HuH-7.5 (cell line): ENCODE measurements at places on chromosomes 4 and X.

- DNase-seq, result no peak
These were observed 19.5 kb downstream of the NAT8L start for GRCh38 chr4:2078584-2078983.

- DNase-seq, result no peak
These were observed 14.0 kb upstream of the UBA6 start for GRCh38 chr4:67714955-67715354.

DNA sequence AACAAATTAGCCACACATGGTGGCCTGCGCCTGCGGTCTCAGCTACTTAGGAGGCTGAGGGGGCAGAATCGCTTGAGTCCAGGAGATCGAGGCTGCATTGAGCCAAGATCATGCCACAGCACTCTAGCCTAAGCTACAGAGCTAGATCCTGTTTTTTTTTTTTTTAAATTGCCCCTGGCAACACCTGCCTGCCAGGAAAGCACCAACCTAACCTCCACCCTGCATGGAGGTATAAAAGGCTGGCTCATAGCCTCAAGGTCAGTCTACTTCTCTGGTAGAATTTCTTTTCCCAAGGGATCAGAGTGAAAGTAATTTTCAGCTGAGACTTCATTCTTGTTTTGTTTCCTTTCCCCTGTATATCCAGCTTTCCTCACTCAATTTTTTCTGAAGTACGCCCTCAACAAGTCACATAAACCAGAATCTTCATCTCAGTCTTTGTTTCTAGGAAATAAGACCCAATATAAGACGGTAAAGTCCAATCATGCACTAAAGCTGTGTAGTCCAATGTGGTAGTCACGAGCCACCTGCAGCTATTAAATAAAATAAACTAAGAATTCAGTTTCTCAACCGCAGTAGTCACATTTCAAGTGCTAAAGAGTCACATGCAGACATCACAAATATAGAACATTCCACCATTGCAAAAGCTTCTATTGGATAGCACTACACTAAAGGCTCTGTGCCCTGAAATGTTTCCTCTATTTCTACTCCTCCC is 113.3 kb downstream of the HPGD start:
- DNase-seq, result no peak

GRCh38 chrX:151396042-151396824 is 773 bp upstream of the VMA21 start:
- peak; percentile 19 for DNase-seq

DNA sequence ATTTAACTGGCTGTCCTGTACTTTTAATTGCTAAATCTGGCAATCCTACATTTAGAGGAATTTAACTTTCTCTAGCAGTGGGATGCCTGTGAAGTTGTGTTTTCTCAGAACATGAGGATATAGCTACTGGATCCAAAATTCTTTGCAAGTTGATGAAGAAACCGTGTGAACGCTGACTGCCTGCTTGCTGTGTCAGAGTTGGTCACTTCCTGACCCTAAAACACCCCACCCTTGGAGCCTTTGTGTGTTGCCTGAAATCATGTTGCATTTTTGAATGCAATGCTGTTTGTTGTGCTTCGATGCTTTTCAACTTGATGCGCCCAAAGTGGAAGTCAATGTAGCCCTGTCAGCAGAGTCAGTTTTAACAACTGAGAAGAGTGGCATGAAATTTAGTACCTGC is 211.2 kb downstream of the ANK2 start:
- DNase-seq, result no peak

DNA sequence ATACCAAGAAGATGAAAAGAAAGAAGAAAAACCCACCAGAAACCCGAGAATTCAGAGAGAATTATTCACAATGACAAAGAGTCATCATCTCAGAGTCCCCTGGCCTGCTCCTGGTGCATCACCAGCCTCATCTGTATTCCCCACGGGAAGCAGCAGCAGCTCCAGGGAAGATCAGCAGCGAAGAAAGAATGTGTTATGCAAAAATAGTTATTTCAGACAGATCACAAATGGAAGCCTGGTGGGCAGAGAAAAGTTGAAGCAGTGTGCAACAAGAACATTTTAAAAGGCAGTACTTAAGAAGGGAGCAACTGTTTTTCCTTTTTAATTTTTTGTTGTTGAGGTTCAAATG is 189.2 kb downstream of the PPP3CA start:
- no peak for DNase-seq

- DNase-seq, result no peak
These were observed 256.2 kb downstream of the FSTL5 start for GRCh38 chr4:161907590-161907955.

GRCh38 chr4:69649629-69650028 is 3.4 kb downstream of the UGT2A1 start:
- no peak for DNase-seq

DNA sequence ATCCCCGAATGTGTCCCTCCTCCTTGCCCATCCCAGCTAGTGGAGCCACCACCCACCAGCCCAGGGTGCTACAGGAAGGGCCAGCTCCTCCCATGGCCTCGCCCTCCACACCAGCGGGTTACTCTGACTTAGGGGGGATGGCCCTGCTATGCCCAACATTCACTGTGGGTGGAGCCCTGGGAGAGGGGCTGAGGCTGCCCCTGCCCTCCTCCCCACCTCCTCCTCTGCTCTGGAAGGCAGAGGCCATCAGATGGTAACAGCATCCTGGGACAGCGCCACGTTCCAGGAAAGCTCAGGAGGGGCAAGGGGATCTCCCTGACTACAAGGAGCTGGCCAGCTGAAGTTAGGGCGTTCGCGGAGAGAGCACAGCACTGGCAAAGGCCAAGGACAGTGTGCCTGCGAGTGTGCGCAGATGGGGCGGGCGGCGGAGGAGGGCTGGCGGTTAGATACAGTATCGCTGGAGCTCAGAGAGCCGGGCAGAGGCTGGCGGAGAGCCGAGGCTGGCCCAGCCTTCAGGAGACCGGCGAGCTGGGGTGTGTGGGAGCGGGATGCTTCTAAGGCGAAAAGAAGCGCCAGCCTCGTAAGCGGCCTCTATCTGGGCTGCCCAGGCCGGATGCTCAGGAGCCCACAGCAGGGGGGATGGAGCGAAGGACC is 1.5 kb downstream of the JAKMIP1 start:
- no peak for DNase-seq

GRCh38 chrX:93264261-93265002 is 408.9 kb downstream of the NAP1L3 start:
- no peak for DNase-seq

DNA sequence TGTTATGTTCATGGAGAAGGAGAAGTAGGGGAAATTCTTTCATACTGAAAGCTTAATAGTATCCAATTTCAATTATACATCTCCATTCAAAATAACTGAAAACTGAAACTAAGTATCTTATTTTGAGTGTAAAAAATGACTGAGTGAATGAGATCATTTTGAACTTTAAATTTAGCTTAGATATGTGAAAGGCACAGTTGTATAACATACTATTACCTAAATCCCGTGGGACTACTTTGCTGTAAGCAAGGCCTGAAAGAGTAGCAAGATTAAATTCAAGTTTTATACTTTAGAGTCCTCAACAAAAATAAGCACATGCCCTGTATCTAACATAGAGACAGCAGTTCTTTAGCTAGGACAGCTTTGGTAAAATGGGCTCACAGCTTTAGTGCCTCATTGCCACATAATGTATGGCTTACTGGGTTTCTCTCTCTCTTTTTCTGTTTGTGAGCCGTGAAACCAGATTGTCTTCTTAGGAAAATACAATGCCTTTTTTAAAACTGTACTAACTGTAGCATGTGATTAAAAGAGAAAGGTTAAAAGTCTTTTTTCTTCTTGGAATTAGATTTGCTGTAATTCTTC is 43.2 kb downstream of the GSTCD start:
- DNase-seq, result no peak

DNA sequence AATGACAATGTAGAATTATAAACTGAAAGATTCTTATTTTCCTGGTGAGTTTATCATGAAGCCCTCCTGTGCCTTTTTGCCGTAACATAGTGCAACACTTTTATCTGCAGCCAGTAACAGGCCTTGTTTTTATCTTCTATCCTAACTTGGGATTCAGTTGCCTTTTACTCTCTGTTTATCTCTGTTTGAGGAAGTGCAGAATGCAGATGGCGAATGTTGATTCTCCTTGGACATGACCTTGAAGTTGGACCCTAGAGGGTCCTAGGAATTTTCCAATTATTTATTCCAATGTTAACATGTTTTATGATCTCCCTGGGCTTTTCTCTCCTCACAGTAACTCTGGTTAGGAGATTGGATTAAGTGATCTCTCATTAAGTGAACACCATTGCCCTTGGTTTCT is 165.0 kb downstream of the FMR1NB start:
- no peak for DNase-seq

GRCh38 chr4:176753049-176753448 is 39.7 kb downstream of the VEGFC start:
- DNase-seq, result no peak

DNA sequence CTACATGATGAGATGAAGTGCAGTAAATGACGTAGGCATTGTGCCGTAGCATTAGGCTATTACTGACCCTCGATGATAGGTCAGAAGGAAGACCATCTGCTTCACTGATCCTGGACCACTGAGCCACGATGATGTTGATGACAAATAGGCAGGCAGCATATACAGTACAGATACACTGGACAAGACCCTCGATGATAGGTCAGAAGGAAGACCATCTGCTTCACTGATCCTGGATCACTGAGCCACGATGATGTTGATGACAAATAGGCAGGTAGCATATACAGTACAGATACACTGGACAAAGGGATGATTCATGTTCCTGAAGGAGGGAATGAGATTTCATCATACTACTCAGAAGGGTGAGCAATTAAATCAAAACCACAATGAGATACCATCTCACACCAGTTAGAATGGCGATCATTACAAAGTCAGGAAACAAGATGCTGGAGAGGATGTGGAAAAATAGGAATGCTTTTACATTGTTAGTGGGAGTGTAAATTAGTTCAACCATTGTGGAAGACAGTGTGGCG is 50.9 kb downstream of the BEND4 start:
- DNase-seq, result no peak

DNA sequence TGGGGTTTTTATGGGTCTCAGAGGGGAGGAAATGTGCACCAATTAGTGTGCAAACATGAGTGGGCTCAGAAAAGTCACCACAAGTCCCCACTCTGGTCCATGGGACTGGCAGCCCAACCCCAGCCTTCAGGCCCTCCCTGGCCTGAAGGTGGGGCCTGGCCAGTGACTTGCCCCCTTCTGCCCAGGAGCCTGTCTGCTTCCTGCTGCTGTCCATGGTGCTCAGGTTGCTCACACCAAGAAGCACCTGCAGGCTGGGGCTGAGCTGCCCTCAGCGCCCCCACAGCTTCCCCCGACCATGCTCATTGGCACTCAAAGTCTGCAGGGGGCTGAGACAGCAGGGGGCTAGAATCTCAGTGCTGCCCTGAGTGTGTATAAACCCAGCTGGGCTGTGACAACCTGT is 30.6 kb upstream of the GC start:
- DNase-seq, result no peak

DNA sequence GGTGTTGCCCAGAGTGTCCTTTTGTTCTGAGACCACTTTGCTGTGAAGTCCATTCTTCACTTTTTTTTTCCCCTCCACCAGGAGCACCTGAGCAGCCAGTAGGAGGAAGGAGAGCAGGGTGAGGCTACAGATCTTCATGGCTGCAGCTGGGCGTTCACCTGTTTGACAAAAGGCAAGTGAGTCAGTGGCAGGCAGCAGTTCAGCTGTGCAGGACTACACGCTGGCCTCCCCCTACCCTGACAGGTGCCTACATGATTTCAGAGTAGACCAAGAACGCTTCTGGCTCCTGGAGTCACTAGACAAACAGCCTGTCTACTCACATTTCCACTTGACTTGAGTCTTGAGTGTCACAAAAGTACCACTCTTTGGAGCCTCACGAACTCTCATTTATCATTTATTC is 2.0 kb downstream of the FGFBP1 start:
- DNase-seq, result no peak

DNA sequence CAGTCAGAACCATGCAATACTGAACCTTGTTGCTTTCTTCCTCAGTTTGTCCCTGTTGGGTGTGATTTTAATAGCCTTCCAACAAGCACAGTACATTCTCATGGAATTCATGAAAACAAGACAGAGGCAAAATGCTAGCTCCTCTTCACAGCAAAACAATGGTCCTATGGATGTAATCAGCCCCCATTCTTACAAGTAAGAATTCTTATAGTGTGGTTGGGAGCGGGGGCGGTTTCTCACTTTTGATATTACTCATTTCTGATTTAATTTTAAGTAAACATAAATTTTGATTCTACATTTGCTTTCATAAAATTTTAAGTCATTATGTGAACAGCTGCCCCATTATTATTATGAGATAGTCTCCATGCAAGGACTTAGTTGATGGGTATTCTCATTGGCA is 80.8 kb upstream of the TLR2 start:
- DNase-seq, result no peak

DNA sequence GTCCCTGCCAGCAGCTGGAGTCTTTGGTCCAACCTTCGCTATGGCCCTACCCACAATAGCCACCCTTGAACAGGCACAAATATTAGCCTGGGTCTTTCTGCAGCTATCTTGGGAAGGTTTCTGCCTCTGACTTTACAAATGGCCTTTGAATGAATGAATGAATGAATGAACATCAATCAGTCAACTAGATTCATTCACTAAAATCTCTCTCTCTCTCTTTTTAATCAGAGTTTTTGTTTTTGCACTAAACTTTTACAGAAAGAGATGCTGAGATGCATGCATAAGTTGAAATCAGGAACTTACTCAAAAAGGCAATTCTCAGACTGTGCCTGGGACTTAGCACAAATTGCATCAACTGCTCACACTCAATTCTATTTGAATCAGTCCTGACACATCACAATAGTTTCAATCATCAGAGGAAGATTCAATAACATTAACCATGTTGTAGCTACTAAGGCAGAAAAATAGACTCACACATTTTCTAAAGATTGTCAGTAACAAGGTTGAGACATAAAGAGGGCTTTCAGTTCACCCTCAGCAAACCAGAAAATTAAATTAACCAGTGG is 55.0 kb downstream of the ANXA3 start:
- no peak for DNase-seq

DNA sequence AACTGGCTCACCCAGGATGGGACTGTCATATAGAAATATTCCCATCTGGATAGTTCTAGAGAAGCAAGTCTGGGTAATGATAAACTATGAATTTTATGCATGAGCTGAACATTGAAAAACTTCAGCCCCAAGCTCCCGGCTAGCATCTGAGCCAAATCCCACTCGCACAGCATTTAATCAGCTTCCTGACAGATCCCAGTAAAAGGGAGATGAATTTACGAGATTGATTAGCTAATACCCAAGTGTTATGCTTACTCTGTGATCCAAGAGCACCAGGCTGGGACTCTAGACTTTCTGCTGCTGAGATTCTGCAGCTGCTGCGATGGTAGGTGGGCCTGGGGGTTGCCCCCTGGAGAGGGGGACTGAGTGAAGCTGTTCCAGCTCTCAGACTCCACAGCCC is 28.0 kb downstream of the FRMPD3 start:
- DNase-seq, result no peak

GRCh38 chr4:3436798-3437581 is 4.8 kb upstream of the HGFAC start:
- DNase-seq, result no peak

- no peak for DNase-seq
These were observed 11.8 kb downstream of the TCEAL1 start for GRCh38 chrX:103640401-103641155.

GRCh38 chr4:37268319-37268718 is 23.8 kb downstream of the NWD2 start:
- no peak for DNase-seq

- no peak for DNase-seq
These were observed 162.3 kb downstream of the CPEB2 start for GRCh38 chr4:15164571-15164970.

GRCh38 chr4:154617820-154618317 is 5.4 kb upstream of the FGG start:
- peak; percentile 10 for DNase-seq
